HFF-Myc (cell line): ENCODE measurements at places on chromosomes 7 and 10.

DNA sequence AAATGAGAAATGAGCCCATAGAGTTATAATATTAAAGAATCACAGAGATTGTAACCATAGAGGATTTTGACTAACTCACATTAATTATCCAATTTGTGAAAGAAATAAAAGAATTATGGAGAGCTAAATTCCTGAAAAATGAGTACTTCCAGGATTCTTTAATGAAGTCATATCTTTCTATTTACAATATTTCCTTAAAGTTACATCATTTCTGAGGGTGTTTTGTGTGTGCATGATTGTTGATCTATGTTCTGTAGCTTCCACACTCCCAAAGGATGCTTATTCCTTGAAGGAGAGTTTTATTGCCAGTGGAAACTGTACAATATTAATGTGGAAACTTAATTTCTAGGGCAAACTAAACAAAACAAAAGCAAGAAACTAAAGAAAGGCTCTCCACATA lies 299.6 kb downstream of the MDFIC start:
- no peak for DNase-seq

DNA sequence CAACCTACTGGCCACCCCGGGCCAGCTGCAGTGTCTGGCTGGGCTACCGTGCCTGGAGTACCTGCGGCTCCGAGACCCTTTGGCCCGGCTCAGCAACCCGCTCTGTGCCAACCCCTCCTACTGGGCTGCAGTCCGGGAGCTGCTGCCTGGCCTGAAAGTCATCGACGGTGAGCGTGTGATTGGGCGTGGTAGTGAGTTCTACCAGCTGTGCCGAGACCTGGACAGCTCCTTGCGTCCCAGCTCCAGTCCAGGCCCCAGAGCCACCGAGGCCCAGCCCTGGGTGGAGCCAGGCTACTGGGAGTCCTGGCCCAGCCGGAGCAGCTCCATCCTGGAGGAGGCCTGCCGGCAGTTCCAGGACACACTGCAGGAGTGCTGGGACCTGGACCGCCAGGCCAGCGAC lies 4.2 kb downstream of the RARRES2 start:
- DNase-seq = no peak

DNA sequence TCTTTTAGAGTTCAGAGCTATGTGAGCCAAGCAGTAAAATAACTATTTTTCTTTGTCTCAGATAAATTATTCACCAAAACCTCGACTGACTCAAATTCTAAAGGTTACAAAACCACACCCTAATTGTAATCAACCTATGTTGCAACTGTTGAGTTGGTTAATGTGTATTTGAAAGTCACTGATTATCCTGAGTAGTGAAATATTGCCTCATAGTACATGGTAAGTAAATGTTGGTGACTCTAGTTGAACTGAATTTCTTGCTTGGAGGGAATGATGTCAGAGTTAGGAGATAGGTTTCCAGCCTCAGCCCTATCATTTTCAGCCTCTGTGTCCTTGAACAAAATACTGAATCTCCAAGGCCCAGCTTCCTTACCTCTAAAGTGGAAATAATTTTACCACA lies 3.0 kb upstream of the CYP2C18 start:
- DNase-seq = no peak

GRCh38 chr7:96244992-96245292 lies 77.0 kb downstream of the SLC25A13 start:
- DNase-seq = no peak

DNA sequence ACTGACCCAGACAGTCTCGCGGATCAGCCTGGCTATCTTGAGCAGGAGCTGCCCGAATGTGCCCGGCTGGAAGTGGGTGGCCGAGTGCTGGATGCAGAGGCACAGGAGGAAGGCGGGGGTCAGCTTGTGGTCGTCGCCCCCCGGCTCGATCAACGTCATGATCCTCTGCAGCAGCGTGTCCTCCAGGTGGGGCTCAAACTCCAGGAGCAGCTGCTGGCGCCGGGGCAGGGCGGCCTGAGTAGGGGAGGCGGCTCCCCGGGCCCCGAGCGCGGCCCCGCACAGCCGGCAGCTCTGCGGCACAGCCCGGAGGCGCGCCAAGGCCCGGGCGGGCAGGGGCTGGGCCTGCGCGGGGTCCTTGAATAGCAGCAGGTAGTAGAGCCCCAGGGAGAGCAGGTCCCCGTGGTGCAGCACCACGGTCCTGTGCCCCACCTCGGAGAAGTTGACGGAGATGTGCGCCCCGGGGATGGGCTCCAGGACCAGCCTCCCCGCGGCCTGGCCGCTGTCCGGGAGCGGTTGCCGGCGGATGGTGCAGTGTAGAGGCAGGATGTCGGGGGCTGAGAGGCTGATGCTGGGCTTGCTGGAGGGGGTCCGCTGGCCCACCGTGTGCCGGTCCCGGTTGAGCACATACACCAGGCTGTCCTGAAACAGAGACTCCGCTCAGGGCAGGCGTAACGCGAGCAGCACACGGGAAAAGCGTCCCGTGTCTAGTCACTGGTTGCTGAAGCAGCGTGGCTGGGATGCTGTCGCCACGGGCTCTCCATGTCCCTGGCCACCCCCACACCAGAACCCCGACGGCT lies 27.0 kb downstream of the PAPOLB start:
- DNase-seq = no peak

- DNase-seq = no peak
Measured at GRCh38 chr10:34335960-34336690, 479.0 kb downstream of the PARD3 start.

- DNase-seq = no peak
Measured at GRCh38 chr10:132883391-132883881, 58.9 kb downstream of the CFAP46 start.

GRCh38 chr10:73761781-73762180 lies 17.6 kb downstream of the SEC24C start:
- no peak for DNase-seq

GRCh38 chr10:123135415-123136141 lies at the start of gene HMX3:
Gene HMX3, plus strand, starts transcription at chr10:123135970. Its CDS starts 81 bp downstream, at chr10:123136051.
- DNase-seq = no peak

GRCh38 chr7:27173511-27173955 lies 587 bp downstream of the HOXA10 start:
- no peak for DNase-seq

- DNase-seq = no peak
Measured at GRCh38 chr10:72276421-72277339, 3.0 kb downstream of the DDIT4 start.

DNA sequence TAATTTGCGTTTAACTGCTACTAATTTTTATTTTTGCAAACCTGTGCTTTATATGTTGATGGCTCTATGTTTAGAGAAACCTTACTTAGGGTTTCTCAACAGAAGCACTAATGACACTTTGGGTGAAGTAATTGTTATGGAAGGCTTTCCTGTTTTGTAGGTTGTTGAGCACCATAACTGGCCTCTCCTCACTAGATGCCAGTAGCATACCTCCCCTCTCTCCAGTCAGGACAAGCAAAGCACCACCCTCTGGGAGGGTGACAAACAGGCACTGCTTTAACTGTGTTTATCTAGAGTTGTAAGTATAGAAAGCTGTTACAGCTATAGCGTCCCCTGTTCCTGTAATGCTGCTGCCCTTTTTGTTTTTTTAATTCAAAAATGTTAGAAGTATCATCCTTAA lies 60.9 kb downstream of the WAC start:
- no peak for DNase-seq

DNA sequence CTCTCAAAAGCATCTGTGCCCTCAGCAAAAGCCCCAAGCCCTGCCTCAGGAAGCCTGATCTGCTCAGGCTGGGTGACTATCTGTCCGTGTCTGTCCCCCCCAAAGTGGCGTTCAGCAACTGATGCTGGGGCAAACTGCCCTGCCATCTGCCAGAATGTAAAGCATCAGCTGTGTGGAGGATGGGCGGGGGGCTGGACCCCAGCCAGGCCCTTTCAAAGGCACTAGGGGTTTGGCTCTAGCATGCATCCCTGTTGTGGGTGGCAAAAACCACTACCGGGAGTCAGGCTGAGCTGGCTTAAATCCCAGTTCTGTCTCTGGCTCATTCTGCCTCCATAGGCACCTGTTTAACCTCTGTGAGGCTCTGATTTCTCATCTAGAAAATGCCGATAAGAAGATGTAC lies 35.5 kb downstream of the GPRIN2 start:
- no peak for DNase-seq

GRCh38 chr7:154841731-154842331 lies 161.1 kb downstream of the PAXIP1 start:
- DNase-seq = no peak
